GM18507 (cell line): ENCODE measurements at places on chromosomes 2 and 18.

GRCh38 chr18:47883771-47884413 lies 46.6 kb downstream of the SMAD2 start:
- DNase-seq: no peak

DNA sequence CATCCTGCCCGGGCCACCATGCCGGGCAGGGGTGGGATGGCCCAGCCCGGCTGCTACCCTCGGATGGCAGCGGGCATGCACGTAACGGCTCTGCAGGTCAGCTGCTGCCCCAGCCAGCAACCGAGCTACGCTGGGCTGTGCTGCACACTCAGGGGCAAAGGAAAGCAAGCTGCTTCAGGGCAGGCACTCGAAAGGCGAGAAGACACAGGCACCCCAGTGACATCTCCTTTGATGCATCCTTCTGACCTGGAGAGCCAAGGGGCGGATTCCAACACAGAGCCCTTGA lies 8.8 kb downstream of the HDAC4 start:
- DNase-seq: no peak

DNA sequence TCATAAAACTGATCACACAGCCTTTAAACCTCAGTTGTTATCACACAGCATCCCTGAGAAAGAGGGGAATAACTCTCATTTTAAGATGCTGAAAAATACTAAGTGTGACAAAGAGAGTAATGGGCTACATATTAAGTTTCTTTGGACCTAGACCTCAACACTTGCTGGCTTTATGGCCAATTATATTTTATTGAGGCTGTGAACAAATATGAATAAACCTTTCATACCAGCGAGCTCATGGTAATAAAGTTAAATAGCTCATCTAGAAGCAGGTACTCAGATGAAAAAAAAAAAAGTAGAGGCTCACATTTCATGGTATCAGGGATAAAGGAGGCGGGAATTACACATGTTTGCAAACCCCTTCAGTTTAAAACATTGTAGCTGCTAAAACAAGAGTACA lies 75.7 kb downstream of the DOCK10 start:
- no peak for DNase-seq

DNA sequence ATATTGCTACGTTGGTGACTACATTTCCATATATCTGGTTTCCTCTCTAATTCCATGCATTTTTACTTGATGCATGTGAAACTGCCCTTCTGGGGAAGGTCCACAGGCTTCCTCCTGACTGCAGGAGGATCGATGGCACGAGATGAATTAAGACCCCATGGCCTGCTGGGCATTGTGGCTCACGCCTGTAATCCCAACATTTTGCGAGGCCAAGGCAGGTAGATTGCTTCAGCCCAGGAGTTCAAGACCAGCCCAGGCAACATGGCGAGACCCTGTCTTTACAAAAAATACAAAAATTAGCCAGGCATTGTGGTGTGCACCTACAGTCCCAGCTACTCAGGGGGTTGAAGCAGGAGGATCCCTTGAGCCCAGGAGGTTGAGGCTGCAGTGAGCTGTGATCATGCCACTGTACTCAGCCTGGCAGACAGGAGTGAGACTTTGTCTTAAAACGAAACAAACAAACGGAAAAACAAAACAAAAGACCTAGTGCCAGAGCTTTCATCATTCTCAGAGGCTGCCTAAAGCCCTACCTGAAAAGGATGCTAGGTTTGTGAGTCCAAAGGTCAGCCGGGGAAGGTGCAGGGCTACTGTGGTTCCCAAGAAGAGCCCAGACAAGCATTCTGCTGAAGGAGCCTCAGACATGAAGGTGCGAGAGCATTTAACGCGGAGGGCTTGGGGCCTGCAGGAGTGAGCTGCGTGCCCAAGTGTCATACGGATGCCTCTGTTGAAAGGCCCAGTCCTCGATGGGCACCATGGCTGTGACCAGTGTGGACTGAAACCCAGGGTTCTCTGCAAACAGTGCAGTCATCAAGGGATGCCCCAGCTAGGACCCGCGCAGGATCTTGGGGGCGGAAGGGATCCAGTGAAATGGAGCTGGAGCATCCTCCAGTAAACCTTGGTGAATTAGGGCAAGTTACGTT lies 21.6 kb downstream of the GPR55 start:
- no peak for DNase-seq

DNA sequence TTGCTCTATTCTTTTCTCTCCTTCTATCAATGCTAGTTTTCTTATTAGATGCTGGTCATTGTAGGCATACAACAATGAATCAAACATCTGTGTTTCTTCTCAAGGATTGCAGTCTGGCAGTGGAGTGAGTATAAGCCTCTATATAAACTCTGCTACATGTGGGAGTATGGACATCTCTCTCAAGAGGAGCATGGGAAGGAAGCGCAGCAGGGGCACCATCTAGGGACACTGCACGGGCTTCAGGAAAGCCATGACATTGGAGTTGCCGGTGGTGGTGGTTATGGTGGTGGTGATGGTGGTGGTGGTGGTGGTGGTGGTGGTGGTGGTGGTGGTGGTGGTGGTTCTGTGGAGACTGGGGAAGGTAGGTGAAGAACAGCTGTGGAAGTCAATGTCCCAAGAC lies 462.6 kb downstream of the RNF144A start:
- no peak for DNase-seq

- DNase-seq: no peak
Measured at GRCh38 chr18:63832470-63832869, 55.0 kb upstream of the SERPINB2 start.

- DNase-seq: no peak
Measured at GRCh38 chr18:79466591-79466990, 70.9 kb downstream of the NFATC1 start.

DNA sequence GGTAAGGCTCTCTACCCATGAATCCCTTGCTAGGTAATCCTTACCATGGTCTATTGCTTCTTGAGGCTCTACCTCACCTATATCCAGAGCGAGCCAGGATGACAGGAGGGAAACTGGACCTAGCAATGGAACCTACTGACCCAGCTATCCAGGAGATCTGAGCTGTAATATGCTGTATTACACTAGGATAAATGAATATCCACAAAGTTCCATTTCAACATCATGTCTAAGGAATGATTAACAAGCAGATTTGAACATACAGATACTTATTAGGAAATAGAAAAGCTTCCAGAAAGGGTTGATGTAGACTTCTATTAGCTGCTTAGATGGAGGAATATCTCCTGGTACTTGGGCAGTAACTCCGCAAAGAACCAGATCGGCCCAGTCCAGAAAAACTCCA lies 110.1 kb downstream of the BAZ2B start:
- DNase-seq: no peak

- no peak for DNase-seq
Measured at GRCh38 chr2:74461187-74462053, 3.2 kb downstream of the WBP1 start.

- DNase-seq: no peak
Measured at GRCh38 chr2:219442256-219443015, 7.8 kb downstream of the SPEG start.

- DNase-seq: no peak
Measured at GRCh38 chr2:144128130-144128746, 391.7 kb downstream of the ZEB2 start.

DNA sequence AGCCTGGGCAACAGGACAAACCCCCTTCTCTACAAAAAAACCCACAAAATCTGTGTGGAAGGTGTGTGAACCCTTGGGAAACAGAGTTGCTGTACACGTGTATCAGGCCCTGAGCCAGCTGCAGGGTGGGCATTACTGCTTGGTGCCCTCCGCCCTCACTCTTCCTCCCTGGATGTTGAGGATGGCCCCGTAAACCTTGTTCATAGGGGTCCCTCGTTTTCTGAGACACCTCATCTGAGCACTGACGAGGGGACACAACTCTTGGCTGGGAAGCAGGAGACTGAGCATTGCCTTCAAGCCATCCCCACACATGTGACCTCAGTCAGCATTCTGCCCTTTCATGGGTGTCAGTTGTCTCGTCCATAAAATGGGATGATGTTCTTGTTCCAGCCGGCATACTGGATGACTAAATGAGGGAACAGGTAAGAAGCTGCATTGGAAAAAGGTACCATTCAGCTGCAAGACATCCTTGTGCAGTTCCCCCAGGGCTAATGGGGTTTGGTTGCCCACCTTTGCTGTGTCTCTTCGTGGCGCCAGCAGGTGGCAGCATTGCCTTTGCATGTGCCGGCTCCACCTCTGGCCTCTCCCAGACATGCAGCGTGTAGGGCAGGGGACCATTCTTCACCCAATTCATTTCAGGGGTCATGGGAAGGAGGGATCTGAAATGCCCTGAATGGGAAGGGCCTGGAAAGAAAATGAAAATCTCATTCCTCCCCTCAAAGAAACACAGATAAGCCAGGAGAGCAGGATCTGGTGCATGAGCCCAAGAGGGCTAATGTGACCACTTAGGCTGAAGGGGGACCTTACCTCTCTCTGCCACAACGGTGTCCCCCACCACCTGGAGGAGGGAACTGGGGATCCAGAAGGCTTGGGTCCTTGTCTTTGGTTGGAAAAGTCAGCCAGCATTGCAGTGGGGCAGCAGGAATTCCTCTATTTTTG lies 36.4 kb upstream of the HAAO start:
- peak; percentile 69 for DNase-seq

DNA sequence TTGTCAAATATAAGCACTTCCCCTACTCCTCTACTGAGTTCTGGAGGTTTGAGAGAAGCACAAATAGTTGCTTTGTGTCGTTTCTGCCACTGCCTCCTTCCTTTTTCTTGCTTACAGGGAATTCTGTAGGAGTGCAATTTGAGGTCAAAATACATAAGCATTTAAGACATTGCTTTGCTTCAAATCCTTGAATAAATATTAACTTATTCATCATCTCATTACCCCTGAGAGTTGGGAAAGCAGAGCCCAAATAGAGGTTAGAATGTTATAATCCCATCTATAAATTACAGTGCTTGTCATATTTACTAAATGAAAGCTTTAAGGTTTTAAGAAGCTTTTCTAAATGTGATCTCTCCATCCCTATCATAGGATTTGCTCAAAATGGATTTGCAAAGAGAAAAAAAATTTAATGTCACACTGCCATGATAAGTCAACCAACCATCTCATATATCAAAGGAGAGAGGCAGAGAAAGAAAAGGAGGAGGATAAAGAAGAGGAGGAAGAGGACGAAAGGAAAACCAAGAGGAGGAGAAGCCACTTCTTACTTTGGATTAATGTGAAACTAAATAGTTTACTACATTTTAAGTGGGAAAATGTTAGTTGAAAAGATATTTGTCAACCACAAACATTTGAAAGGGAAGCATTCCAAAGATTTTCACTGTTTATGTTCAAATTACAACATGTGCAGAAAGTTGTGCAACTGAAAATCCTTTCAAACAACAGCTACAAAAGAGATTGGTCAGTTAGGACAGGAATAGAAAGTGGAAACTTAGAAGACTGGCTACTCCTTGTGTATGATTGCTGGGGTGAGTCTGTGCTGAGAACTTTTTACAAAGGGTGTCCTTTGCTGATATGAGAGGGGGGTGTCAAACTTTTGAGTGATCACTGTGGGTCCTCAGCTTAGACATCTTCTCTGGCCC lies 277.3 kb upstream of the FN1 start:
- DNase-seq: no peak

DNA sequence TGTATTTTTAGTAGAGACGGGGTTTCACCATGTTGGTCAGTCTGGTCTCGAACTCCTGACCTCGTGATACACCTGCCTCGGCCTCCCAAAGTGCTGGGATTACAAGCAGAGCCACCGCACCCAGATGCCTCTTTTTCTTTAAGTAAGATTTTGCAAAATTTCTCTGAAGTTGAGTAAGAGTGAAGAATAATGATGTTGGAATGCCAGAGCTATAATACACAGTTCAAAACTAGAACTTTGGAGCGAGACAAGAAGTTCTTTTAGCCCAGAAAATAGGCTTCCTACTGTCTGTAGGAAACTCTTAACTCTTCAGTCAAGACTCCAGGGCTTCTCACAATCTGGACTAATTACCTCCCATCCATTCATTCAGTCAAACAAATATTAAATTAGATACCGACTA lies 51.4 kb downstream of the MARCHF4 start:
- no peak for DNase-seq

GRCh38 chr2:191938779-191939178 lies 91.9 kb upstream of the CAVIN2 start:
- no peak for DNase-seq

DNA sequence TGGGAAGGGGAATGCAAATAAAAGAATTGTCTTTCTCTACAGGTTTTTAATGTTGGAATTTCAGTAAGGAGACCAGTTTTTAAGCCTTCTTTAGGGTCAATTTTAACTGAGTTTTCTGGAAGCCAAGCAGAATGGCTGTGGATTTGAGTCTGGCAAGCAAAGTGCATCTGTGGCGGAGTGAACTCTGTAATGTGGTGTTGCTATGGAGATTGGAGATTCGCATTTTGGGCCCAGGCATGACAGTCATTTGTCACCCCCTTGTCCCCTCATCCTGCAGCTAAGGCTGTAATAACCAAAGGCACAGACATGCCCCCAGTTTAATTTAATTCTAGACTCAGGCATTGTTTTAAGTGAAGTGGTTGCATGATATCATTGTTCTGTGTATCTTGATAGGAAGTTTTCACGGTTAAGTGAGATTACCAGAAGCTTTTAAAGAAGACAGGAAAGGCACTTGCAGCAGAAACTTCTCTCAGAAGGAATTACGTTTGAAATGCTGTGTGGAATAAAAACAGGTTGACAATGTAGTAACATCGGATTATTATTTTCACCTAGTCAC lies 30.6 kb downstream of the ARMC9 start:
- DNase-seq: no peak
